ENCODE measurements at places on chromosomes 1 and 21.

- no peak for DNase-seq
Observed at GRCh38 chr1:208767816-208768215, 523.6 kb upstream of the PLXNA2 start.

DNA sequence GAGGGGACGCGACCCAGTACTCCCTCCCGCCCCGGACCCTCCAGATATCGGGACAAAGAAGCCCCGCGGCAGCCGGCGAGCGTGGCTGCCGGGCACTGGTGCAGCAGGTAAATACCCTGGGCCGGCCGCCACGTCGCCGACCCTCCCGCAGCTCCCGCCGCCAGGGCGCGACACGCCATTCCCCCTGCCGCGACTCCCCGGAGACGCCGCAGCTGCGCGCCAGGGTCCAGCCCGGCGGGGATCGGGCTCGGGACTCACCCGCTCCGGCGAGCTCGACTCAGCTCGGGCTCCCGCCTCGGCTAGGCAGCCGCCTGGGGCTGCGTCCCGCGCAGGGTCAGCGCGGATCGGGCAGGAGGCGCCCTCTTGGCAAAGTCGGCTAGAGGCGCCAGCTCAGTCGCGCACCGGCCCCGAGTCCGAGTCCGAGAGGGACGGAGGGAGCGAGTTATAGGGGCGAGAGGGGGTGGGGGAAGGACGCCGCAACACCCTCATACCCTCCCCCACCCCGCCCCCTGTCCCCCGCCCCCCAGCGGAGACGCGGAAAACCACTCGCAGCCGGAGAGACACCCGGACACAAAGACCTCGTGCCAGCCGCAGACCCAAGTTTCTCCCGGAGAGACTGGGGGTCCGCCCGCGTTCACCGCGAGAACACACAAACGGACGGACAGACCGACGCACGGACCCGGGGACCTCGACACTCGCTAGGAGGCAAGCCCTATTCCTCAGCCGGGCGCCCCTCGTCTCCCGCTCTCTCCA is 985 bp downstream of the SYT6 start:
- peak; percentile 73 for DNase-seq

DNA sequence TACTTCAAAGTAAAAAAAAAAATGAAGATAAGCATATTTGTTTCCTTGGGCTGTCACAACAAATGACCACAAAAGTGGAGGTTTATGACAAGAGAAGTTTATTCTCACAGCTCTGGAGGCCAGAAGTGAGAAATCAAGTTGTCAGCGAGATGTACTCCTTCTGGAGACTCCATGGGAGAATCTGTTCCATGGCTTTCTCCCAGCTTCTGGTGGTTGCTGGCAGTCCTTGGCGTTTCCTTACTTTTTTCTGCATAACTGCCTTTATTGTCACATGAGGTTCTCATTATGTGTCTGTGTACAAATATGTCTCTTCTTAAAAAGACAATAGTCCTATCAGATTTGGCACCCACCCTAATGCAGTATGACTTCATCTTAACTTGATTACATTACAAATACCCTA is 398.3 kb downstream of the KCNT2 start:
- DNase-seq: no peak

DNA sequence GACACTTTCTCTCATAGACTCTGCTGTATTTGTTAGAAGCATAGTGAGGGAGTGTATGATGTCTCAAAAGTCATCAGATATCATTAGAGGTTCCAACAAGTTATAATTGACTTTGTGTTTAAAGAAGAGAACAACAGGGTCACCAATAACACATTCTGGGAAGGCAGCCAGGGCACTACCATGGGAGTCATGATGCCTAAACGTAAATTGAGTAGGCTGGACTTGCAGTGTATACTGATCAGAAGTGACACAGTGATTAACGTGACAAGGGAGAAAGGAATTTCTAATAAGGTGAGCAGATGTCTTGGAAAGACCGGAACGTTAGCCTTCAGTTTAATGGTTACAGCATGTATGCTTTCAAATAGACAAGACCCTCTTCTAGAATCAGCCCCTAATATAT is 973.2 kb downstream of the NCAM2 start:
- DNase-seq: peak; percentile 50

DNA sequence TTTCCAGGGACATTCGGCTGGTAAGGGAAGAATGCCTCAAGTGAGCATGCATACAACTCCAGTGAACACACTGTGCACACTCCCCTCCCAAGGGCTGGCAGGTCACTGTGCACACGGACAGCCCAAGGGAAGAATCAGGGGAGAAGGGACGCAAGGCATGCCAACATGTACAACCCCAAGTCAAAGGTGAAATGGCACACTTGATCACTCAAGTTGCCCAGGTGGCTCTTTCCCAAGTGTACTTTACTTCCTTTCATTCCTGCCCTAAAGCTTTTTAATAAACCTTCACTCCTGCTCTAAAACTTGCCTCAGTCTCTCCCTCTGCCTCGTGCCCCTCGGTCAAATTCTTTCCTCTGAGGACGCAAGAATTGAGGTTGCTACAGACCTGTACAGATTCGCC is 13.5 kb upstream of the SLC1A7 start:
- no peak for DNase-seq

- no peak for DNase-seq
Observed at GRCh38 chr1:52674497-52675384, 23.4 kb downstream of the COA7 start.

- no peak for DNase-seq
Observed at GRCh38 chr1:98739762-98740161, 78.2 kb downstream of the SNX7 start.

- no peak for DNase-seq
Observed at GRCh38 chr1:85314726-85315125, 38.3 kb upstream of the BCL10 start.

- no peak for DNase-seq
Observed at GRCh38 chr1:222768592-222768991, 31.6 kb downstream of the FAM177B start.

- DNase-seq: no peak
Observed at GRCh38 chr1:212247179-212247721, 38.0 kb upstream of the PPP2R5A start.

- no peak for DNase-seq
Observed at GRCh38 chr1:98294127-98294526, 367.4 kb upstream of the SNX7 start.

DNA sequence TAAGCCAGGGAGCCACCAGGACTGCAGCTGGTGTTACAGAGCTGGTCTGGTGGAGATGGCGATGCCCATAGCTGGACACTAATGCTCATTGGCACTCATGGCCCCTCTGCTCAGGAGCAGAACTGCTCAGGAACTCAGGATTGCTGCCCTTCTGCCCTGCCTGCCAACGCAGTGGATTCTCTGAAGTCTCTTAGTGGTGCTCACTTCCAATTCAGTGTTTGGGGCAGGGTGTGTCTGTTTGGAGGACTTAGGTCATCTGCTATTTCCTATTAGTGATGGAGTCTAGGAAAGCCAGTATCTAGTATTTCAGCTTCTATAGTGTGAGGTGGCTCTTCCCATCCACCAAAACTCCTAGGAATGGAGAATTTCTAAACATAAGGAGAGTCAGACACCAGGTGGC is 29.1 kb downstream of the S100A10 start:
- DNase-seq: no peak

DNA sequence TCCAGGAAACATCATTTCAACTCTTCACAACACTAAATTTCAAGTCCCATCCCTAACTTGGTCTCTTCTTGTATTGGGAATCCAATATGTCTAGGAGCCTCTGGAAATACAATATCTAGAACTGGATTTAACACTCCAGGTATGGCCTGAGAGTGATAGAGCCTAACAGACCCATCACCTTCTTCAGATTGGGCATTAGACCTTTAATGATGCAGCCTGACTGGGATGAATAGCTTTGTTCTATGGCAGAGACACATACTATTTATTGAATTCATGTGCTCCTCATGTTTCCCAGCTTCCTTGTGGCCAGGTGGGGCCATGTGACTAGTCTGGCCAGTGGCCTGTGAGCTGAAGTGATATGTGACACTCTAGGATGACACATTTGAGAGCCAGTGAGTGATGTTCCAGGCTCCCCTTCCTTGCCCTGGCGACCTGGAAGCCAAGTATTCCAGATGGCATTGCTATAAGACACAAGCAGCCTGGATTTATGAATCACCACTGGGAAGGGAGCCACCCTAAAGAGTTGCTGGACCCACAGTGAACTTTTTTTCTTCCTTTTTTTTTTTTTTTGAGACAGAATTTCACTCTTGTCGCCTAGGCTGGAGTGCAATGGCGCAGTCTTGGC is 31.0 kb upstream of the POU3F1 start:
- DNase-seq: no peak

GRCh38 chr1:204872262-204872881 is 1.7 kb downstream of the NFASC start:
- DNase-seq: no peak

GRCh38 chr1:15994081-15994480 is 10.0 kb upstream of the SRARP start:
- DNase-seq: no peak

GRCh38 chr1:31665234-31665878 is 20.7 kb upstream of the PEF1 start:
- DNase-seq: no peak

DNA sequence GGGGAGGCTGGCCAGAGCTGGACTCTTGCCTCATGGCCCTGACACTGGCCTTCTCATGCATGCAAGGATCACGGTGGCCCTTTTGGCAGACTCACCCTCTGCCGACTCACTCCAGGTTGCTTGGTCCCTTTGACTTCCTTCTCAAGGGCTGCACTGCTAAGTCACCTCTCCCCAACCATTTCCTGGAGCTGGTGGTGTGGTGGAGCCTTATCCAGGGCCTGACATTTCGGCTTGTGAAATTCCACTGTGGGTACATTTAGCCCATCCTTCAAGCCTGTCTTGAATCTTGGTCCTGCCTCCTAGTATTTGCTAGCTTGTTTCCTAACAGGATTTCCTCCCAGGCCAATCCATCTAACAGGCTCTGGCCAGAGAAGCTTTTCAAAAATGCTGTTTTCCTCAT is 52.6 kb upstream of the JUN start:
- DNase-seq: no peak

All from T47D (cell line).